ENCODE measurements at places on chromosomes 13 and 19. TPM values are rescaled to one million over a fixed set of nuclear protein-coding genes. Genes with fewer than 3 reads are reported as not detected.

GRCh38 chr13:91232716-91233115 is 114.8 kb upstream of the MIR17HG start:
- peak overlapping the region; percentile 64 for H3K27ac ChIP-seq

- peak; percentile 59 for DNase-seq
- H3K36me3 ChIP-seq, result peaks cover 20% of the 10 kb centered on the region
- no peaks in the 10 kb centered on the region for H3K27me3 ChIP-seq
- H3K4me1 ChIP-seq, result peaks cover 41% of the 10 kb centered on the region
- H3K4me3 ChIP-seq, result peak within 1 kb of the TSS; percentile 95
Measured at GRCh38 chr13:52010890-52011631, at the start of gene ATP7B. ATP7B (minus strand) TSS chr13:52011450; CDS start chr13:52011337, 113 bp downstream.

DNA sequence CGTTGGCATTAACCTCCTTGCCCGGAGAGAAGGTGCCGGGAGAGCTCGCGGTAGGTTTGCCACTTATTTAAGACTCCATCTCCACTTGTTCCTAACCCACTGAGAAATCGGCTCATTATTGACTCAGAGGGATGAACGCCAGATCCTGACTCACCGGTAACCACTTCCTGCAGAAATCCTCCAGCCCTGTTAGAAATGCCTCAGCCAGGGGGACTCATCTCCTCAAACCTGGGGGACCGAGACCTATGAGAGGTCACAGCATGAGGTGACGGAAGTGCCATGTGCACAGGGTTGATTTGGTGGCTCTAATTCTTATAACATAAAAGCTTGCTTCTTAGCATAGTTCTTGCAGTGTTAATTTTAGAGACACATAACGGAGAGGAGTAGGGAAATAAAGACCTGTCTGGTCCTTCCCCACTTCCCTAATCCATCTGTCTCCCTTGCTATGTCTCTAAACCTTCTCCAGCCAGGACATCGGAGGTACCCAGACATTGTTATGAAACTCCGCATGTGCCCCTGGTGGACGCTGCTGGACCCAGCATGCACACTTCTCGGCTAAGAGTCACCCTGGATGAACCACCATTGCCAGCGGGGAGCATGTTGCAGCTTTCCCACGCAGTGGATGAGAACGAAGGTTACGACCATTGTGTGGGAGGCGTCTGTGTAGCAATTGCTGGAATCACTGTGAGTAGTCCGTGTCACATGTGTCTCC is 158.9 kb downstream of the EFNB2 start:
- no peak for DNase-seq
- H3K4me1 ChIP-seq, result peaks cover 53% of the 10 kb centered on the region
- H3K27me3 ChIP-seq, result no peaks in the 10 kb centered on the region
- no peak overlapping the region for H3K4me3 ChIP-seq

- peaks cover 47% of the 10 kb centered on the region for H3K4me1 ChIP-seq
- peak overlapping the region; percentile 81 for H3K4me3 ChIP-seq
- H3K27me3 ChIP-seq, result peaks cover 83% of the 10 kb centered on the region
- peak overlapping the region; percentile 44 for H3K27ac ChIP-seq
- H3K36me3 ChIP-seq, result no peaks in the 10 kb centered on the region
- DNase-seq, result peak; percentile 49
Measured at GRCh38 chr19:30227012-30227621, 145.1 kb upstream of the ZNF536 start.

DNA sequence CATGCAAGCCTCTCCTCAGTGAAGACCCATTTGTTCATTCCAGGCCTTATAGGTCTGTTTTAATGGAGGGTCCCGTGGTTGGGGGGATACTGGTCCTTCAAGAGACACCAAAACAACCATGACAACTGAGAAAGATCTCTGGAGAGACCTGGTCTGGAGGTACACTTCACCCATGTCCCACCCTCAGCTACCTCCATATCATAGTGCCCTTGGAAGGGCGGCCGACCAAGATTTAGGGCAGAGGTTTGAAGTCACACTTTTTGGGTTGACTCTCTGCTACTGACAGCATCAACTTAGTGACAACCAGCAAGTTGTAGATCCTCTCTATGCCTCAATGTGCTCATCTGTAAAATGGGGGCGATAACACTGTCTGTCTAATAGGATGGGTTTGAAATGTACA is 177.3 kb downstream of the TSHZ3 start:
- no peak overlapping the region for H3K27ac ChIP-seq
- H3K4me3 ChIP-seq, result no peak overlapping the region
- peaks cover 13% of the 10 kb centered on the region for H3K4me1 ChIP-seq
- H3K27me3 ChIP-seq, result no peaks in the 10 kb centered on the region

GRCh38 chr13:84491952-84492351 is 609.7 kb upstream of the SLITRK1 start:
- no peak for DNase-seq
- no peak overlapping the region for H3K27ac ChIP-seq
- no peak overlapping the region for H3K4me3 ChIP-seq

GRCh38 chr19:55625004-55625326 is 599 bp upstream of the ZNF784 start:
- H3K36me3 ChIP-seq, result peaks cover 9% of the 10 kb centered on the region
- H3K4me1 ChIP-seq, result peaks cover 14% of the 10 kb centered on the region
- no peaks in the 10 kb centered on the region for H3K27me3 ChIP-seq
- peak overlapping the region; percentile 99 for H3K27ac ChIP-seq
- peak overlapping the region; percentile 88 for H3K4me3 ChIP-seq

GRCh38 chr13:24276306-24276705 is 33.1 kb upstream of the C1QTNF9 start:
- no peak for DNase-seq
- H3K27me3 ChIP-seq, result no peaks in the 10 kb centered on the region
- H3K36me3 ChIP-seq, result no peaks in the 10 kb centered on the region
- no peak overlapping the region for H3K4me3 ChIP-seq
- peaks cover 34% of the 10 kb centered on the region for H3K4me1 ChIP-seq

DNA sequence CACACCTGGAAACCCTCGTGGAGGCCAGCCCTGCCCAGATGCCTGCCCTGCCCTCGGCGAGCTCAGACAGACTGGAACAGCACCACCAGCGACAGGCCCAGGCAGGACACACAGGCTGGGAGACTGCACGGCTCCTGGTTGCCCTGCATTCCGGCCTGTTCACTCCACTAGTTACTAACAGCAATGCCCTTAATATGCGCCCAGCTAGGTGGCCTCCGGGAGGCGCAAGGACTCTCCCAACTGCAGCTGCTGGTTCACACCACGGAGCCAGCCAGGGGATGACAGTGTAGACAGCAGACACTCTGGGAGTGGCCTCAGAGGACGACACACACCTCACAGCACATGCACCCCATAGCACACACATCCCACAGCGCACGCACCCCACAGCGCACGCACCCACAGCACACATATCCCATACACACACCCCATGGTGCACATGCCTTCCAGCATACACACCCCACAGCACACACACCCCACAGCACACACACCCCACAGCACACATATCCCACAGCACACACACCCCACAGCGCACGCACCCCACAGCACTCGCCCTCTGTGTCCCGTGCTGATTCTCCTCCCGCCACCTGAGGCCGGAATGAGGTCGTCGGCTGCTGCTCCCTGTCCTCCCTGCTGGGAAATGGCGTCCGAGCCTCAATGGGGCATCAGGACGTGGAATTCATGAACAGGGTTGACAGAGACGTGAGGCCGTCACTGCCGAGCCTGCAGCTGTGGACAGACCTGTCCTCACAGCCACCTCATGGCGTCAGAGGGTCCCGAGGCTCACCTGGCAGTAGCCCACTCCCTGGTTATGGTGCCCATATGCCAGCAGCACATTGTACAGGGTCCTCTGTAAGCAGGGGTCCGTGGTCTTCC is 13.6 kb downstream of the GRTP1 start:
- H3K4me3 ChIP-seq, result no peak overlapping the region
- no peaks in the 10 kb centered on the region for H3K27me3 ChIP-seq
- H3K36me3 ChIP-seq, result peaks cover 13% of the 10 kb centered on the region
- no peaks in the 10 kb centered on the region for H3K4me1 ChIP-seq
- no peak for DNase-seq

DNA sequence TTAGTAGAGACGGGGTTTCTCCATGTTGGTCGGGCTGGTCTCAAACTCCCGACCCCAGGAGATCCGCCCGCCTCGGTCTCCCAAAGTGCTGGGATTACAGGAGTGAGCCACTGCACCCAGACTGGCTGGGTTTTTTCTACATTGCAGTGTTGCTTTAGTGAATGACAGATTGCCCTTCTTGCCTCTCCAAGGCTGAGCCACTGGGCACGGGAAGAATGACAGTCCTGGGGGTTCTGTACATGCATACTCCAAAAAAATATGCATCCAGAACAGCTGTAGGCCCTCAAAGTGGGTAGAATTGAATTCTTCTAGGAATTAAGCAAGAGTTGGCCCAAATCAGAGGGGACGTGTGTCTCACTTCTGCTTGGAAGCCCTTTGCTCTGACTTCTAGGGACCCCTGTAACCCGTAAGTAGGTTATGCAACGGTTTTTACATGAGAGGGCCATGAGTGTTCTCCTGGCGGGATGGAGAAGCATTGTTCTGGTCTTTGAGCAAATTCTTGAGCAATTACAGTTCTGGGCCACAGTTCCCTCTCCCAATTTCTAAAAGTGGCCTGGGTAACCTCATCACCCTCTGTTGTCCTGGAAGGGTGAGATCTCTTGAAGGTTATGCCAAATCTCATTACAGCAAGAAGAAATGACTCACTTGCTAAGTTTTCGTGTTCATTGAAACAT is 3.6 kb downstream of the ACTN4 start:
- peak overlapping the region; percentile 90 for H3K4me3 ChIP-seq
- peaks cover 73% of the 10 kb centered on the region for H3K4me1 ChIP-seq
- peaks cover 1% of the 10 kb centered on the region for H3K36me3 ChIP-seq
- no peaks in the 10 kb centered on the region for H3K27me3 ChIP-seq
- no peak for DNase-seq
- H3K27ac ChIP-seq, result peak overlapping the region; percentile 93

- peaks cover 11% of the 10 kb centered on the region for H3K4me1 ChIP-seq
- H3K27me3 ChIP-seq, result no peaks in the 10 kb centered on the region
- DNase-seq, result no peak
Measured at GRCh38 chr13:66795636-66796035, 434.5 kb downstream of the PCDH9 start.

GRCh38 chr13:39811696-39812095 is 156.2 kb downstream of the COG6 start:
- no peaks in the 10 kb centered on the region for H3K4me1 ChIP-seq
- H3K4me3 ChIP-seq, result no peak overlapping the region
- H3K27ac ChIP-seq, result no peak overlapping the region
- no peak for DNase-seq
- H3K27me3 ChIP-seq, result no peaks in the 10 kb centered on the region

DNA sequence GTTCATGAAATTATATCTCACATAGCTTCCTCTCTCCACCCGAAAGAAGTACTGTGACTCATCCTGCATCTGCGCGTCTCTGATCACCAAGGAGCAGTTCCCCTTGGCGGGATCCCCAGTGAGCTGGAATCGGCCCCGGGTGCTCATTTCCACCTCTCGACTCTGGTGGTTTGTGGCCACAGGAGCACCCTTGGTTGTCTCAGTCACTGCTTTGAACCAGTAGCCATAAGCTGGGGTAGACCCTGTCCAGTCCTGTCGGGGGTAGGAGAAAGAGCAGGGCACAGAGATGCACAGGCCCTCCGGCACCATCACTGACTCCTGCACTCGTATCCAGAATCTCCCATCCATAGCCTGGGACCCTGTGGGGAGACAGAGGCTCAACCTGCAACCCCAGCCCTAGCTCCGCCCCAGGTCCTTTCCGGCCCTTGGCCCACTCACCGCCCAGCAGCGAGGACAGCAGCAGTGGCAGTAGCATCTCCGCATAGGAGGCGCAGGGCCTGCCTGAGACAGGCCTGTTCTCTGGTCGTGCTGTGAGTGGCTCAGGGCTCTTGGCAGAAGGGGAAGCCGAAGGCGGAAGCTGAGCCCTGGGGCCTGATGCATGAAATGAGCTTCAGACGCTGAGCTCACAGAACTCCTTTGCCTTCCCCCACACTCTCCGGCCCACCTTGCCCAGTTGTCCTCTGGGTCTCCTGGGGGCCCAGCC is at the start of gene SIGLEC10:
TSS of gene SIGLEC10 (minus strand) at position 536 of the 703 bp plus-strand sequence. CDS start at position 475, 61 bp downstream.
- H3K36me3 ChIP-seq, result no peaks in the 10 kb centered on the region
- no peak for DNase-seq
- H3K27me3 ChIP-seq, result peaks cover 14% of the 10 kb centered on the region

The KCTD12 gene
- total RNA-seq, result 142 TPM

The MAST1 gene
- total RNA-seq, result 5.8 TPM

The AZU1 gene
- total RNA-seq, result 6.4 TPM

The CAPN12 gene
- 6.1 TPM for total RNA-seq

The ZNF763 gene
- 7.2 TPM for total RNA-seq

The MAST3 gene
- total RNA-seq, result 15.0 TPM

The SHKBP1 gene
- total RNA-seq, result 60.9 TPM

Data from mesothelial cell of epicardium (in vitro differentiated cells).